Stimulated activated CD4-positive, alpha-beta T cell treated with anti-CD3 and anti-CD28 coated beads, Interleukin-1b, Interleukin-23, amount 100 ng/mL, for 48 hours (primary cell): ENCODE measurements at places on chromosomes 2 and 18.

GRCh38 chr18:57803103-57803969 is at the start of gene ATP8B1:
Gene ATP8B1, minus strand, starts transcription at chr18:57803315. Its CDS starts 71,508 bp downstream, at chr18:57731807.
- no peak for DNase-seq

- DNase-seq = no peak
Measured at GRCh38 chr2:188853307-188853706, 120.9 kb upstream of the COL3A1 start.

DNA sequence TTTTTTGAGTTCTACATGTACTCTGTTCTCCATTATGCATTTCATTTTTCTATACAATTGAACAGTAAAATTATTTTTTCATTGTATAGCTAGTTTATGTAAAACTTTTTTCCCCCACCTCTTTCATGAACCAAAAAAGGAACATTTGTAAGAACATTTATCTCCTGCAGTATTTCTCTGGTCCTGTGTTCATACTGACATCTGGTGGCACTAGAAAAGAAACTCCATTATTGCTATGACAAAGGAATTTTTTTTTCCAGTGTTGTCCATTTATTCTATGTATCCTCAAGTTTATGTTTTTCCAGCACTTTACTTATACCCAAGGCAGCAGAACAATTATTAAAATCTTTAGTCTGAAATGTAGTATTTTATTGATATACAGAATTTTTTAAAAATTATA is 27.4 kb upstream of the CHAC2 start:
- no peak for DNase-seq

DNA sequence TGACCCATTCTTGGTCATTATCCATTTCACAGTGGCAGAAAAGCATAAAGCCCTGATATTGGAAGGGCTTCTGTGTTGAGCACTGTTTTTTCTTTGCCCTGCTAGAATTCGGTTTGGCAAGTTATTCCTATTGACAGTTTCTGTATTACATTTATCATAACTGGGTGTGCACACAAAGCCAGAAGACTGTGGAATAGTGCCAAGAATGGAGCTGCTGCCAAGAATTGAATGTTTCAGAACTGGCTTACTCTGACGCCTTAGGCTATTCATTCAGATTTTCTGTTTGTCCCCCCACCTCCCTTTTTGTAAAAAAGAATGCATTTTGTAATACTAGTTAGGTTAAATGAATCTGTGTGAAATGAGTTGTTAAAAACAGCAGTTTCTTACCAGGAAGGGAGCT is 12.7 kb downstream of the KDM3A start:
- no peak for DNase-seq

- no peak for DNase-seq
Measured at GRCh38 chr2:168797286-168797655, 5.2 kb upstream of the NOSTRIN start.

GRCh38 chr18:38900031-38900430 is 1334.4 kb upstream of the CELF4 start:
- no peak for DNase-seq

GRCh38 chr18:24674605-24675004 is 214.2 kb downstream of the HRH4 start:
- DNase-seq = no peak

GRCh38 chr2:151765760-151766410 is 31.6 kb upstream of the NEB start:
- no peak for DNase-seq

GRCh38 chr18:79825913-79826312 is 28.2 kb downstream of the KCNG2 start:
- DNase-seq = no peak

DNA sequence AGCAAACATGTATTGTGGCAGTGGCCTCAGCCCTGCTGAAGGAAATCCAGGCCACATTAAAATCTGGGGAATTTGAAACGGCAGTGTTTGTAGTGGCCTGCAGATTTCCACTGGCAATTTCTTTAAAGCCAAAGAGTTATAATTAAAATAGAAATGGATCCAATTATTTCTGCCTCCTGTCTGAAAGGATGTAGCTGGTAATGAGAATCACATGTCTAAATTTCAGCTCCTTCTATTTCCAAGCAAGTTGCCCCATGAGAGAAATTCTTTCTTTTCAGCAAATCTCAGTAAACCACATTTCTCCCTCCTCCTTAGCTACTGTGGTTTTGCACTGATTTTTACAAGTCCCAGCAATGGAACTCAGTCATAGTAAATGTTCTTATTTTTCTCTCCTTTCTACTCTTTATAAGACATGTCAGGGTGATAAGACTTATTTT is 55.4 kb upstream of the ZNF396 start:
- DNase-seq = no peak

DNA sequence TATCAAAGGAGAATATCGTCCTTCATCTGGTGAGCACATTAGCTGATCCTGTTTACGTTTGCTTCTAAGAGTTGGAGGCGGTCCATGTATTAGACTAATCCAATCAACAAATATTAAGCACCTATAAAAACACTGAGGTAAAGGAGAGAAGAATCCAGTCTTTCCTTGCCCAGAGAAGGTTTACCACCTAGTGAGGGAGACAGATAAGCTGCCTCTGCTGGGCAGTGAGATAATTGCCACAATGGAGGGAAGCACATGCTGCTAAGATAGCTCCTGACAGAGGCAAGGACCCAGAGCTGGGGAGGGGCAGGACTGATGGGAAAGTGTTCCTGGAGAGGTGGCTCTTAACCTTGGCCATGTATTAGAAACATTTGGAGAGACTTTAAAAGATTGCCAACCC is 36.7 kb upstream of the ST8SIA5 start:
- no peak for DNase-seq

- no peak for DNase-seq
Measured at GRCh38 chr2:64731263-64731643, 77.5 kb upstream of the SERTAD2 start.

GRCh38 chr2:40316620-40317019 is 135.3 kb downstream of the SLC8A1 start:
- DNase-seq = no peak

GRCh38 chr2:174931724-174932123 is 73.5 kb downstream of the CHN1 start:
- no peak for DNase-seq

- DNase-seq = no peak
Measured at GRCh38 chr2:129347486-129348217, 631.8 kb upstream of the RAB6C start.

DNA sequence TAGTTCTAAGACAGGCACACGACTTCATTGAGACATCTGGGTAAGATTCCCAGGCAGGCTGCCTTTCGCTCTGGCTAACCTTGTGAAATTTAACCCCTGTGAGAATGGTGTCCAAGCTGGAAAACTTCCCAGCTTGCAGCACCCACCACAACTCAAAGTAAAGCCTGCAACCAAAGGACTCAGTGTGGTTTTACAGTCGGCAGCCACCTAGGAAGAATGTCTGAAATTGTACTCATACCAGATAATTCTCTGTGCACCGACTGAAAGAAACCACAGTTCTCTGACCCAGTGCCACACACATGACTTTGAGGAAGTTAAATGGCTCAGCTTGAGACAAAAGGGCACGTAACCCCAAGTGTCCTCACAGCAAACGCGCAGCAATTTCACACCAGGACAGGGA is 125.7 kb downstream of the RBMS1 start:
- DNase-seq = no peak

GRCh38 chr2:104026725-104027124 is 827.2 kb upstream of the POU3F3 start:
- DNase-seq = no peak
